ENCODE measurements at places on chromosomes 3 and 15.

DNA sequence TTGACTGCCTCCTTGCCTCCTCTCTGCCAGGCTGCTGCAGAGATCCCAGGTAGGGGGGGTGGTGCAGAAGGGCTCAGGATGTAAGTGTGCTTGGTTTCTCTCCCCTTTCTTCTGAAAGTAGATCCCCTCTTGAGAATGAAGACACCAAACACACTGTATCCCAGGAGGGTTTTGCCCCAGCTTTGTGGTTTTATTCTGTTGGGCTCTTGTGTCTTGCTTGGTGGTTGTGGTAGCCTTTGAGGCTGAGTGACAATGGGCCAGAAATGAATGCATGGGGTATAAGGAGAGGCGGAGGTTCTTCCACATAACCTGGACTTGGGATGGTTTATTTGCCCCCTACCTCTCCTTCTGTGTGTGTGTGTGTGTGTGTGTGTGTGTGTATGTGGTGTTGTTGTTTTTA is 5.7 kb downstream of the PDIA5 start:
- H3K4me3 ChIP-seq, result no peak overlapping the region
- no peak overlapping the region for H3K27ac ChIP-seq
- H3K27me3 ChIP-seq, result no peaks in the 10 kb centered on the region
- peaks cover 5% of the 10 kb centered on the region for H3K4me1 ChIP-seq

DNA sequence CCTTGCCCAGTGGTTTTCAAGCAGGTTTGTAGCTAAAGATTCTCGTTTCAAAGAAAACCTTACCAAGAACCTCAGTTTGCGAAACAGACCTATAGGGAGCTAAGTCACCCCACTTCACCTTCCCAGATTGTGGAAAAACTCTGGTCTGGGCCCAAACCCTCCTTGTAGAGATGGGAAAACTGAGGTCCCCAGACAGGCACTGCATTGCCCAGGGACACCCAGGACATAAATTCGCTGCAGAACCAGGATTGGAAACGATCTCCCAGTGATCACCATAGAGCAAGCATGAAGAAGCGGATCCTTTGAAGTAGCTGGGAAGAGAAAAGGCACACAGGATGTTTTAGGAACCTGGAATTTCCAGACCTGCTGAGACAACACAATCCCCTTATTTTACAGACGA is 85.6 kb upstream of the PIAS1 start:
- H3K4me1 ChIP-seq, result peaks cover 13% of the 10 kb centered on the region
- peak; percentile 23 for DNase-seq
- no peaks in the 10 kb centered on the region for H3K27me3 ChIP-seq
- H3K36me3 ChIP-seq, result no peaks in the 10 kb centered on the region
- H3K4me3 ChIP-seq, result no peak overlapping the region

GRCh38 chr3:165521131-165521871 is 315.9 kb downstream of the BCHE start:
- H3K27me3 ChIP-seq, result no peaks in the 10 kb centered on the region
- no peak for DNase-seq
- no peak overlapping the region for H3K4me3 ChIP-seq
- no peaks in the 10 kb centered on the region for H3K36me3 ChIP-seq
- no peaks in the 10 kb centered on the region for H3K4me1 ChIP-seq

DNA sequence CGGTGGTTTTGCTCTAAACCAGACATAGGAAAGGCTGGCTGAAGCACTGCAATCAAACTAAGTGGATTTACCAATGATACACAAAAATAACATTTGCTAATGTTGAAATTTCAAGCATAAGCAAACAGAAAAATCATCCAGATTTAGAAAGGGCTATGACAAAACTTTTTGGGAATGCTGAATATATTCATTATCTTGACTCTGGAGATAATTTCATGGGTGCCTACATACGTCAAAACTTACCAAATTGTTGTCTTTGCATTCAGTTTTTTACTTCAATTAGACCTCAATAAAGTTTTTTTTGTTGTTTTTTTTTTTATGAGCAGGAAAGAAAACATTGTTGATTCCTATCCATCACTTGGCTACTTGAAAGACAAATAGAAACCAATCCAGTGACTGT is 140.8 kb downstream of the NR2E3 start:
- no peaks in the 10 kb centered on the region for H3K4me1 ChIP-seq
- DNase-seq, result no peak
- no peak overlapping the region for H3K4me3 ChIP-seq
- H3K27ac ChIP-seq, result no peak overlapping the region
- H3K36me3 ChIP-seq, result no peaks in the 10 kb centered on the region

- H3K4me1 ChIP-seq, result peaks cover 1% of the 10 kb centered on the region
- H3K36me3 ChIP-seq, result no peaks in the 10 kb centered on the region
- H3K27ac ChIP-seq, result no peak overlapping the region
- DNase-seq, result no peak
- no peaks in the 10 kb centered on the region for H3K27me3 ChIP-seq
- no peak overlapping the region for H3K4me3 ChIP-seq
These were observed 9.6 kb upstream of the CTDSPL start for GRCh38 chr3:37852097-37852496.

GRCh38 chr3:33438881-33439545 is 1.2 kb downstream of the UBP1 start:
- H3K27ac ChIP-seq, result peak overlapping the region; percentile 100
- no peaks in the 10 kb centered on the region for H3K27me3 ChIP-seq
- peak overlapping the region; percentile 70 for H3K4me3 ChIP-seq
- H3K36me3 ChIP-seq, result no peaks in the 10 kb centered on the region
- DNase-seq, result no peak

GRCh38 chr15:59137566-59137965 is 32.6 kb downstream of the CCNB2 start:
- no peaks in the 10 kb centered on the region for H3K4me1 ChIP-seq
- H3K27me3 ChIP-seq, result no peaks in the 10 kb centered on the region
- no peak overlapping the region for H3K27ac ChIP-seq

DNA sequence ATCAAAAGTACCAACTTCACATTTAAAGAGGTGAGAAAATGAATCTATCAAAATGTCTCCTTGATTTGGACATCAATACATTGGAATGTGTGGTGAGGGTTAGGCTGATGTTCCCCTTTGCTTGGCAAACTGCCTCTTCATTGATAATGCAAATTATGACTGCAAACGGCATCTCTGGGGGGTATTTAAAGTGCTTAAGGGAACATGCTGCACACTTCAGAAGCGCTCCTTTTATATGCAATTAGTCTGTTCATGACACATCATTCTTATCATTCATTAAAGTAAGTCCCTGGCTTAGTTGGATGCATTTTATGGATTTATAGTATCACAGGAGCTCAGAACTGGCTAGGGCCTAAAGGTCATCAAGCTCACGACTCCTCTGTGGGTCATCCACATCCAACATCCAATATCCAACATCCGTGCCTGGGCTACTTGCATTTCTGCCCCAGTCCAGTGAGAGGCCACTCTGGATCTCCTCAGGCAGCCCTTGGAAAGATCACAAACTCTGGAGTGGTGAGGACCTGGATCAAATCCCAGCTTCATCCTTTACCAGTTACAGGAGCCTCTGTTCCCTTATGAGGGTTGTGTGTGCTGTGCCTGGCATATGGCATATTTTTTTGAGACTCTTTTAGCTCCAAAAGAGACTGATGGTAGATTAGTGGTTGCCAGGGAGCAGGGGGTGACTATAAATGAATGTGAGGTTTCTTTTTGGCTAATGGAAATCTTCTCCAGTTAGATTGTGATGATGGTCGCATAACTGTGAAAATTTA is 136.8 kb upstream of the FOXB1 start:
- H3K27ac ChIP-seq, result no peak overlapping the region
- no peaks in the 10 kb centered on the region for H3K27me3 ChIP-seq
- DNase-seq, result no peak
- no peaks in the 10 kb centered on the region for H3K36me3 ChIP-seq
- no peaks in the 10 kb centered on the region for H3K4me1 ChIP-seq

GRCh38 chr3:142226474-142226873 is 1.1 kb upstream of the GK5 start:
- H3K27ac ChIP-seq, result no peak overlapping the region
- no peaks in the 10 kb centered on the region for H3K36me3 ChIP-seq
- H3K4me1 ChIP-seq, result no peaks in the 10 kb centered on the region

DNA sequence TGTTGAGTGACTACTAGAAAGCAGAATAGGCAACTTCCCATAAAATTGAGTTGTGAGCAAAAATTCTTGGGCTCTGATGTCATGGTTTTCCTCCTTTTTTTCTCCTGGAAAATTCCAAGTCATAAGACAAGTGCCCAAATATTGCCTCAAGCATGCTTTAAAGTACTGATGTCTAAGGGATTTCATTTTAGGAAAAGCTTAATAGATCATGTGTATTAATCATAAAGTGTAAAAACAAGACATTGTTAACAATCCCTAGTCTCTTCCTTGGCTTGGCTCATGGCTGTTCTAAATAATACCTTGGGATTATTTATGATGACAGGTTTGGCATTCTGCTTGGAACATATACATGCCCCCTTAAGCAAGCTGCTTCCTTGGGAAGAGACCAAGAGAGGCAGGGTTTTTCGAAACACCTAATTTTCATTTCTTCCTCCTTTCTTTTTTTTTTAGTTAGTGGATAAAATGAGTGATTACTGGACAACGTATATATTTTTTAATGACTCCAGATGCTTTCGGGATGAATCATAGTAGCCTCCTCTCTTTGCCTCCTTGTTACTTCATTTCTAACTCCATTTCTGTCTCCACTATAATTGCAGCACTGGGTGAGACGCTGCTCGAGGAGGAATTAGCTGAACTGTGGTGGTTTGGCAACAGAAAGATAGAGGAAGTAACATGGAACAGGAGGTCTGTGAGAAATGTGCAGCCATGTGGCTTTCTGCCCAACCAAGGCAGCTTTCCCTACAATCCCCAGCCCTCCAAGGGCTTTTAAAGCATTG is 104.9 kb downstream of the TPRG1 start:
- no peak overlapping the region for H3K4me3 ChIP-seq
- no peak for DNase-seq
- H3K27ac ChIP-seq, result no peak overlapping the region
- H3K4me1 ChIP-seq, result no peaks in the 10 kb centered on the region

DNA sequence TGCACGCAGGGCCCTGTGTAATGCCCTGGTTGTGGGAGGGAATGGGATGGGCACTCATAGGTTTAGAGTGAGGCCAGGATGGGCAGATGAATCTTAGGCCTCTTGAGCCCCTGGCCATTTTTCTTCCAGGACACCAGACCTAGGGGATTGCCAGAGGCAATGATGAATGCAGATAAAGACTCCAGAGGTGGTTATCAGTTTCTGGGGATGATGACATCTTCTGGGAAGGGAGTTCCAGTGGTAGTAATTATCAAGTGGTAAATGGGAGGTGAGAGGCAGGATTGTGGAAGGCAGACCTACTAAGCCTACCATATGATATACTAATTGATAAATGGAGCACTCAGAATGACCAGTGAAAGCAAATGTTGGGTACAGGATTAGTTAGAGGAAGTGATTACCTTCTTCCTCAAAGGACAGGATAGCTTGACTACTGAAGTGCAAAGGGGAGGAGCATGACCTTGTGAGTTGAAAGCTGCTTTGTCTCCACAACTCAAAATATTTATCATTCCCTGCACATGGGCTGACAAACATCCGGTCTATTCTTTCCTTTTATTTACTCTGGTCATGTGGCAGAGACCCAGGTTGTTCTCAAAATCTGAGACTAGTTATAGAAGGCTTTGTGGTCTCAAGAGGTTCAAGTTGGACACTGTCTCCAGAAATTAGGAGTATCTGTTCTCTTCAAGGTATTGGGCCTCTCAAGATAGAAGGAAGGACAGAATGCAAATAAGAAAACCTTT is 10.2 kb upstream of the MAPK6 start:
- no peak overlapping the region for H3K4me3 ChIP-seq
- no peak overlapping the region for H3K27ac ChIP-seq
- H3K4me1 ChIP-seq, result peaks cover 5% of the 10 kb centered on the region

DNA sequence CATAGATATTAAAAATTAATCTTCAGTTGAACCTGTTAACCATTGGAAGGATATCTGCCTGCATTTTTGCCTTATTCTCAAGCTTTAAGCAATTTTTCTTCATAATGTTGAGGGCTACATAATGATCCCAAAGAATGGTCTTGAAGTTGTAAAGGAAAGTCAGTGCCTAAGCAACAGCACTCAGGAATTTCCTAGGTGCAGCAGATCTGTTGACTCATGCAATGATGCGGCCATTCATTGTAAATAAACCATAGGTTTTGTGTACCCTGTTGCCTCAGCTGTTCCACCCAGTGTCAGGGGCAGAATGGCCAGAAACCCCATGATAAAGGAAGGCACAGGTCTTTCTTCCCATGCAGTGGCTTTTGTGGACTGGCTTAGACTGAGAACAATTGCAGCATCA is 78.4 kb upstream of the TRIM42 start:
- no peak overlapping the region for H3K4me3 ChIP-seq
- no peaks in the 10 kb centered on the region for H3K4me1 ChIP-seq
- no peak for DNase-seq

DNA sequence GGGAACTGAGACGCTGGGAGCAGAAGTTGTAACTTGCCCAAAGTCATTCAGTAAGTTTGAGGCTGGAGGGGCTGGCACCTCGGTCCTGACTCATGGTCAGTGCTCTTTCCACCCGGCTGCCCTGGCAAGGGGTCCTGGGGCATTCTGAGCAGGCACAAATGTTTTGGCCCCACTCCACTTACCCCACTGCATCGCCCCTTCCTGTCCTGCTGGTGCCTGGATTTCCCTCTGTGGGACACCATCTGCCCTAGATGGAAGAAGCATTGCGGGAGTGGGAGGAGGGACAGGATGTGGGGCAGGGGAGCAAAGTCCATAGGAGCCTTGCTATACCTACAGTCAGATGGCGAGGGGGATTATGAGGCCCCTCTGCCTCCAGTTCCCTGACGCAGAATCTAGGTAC is 4.5 kb downstream of the CORO2B start:
- DNase-seq, result no peak
- H3K27ac ChIP-seq, result no peak overlapping the region
- H3K27me3 ChIP-seq, result no peaks in the 10 kb centered on the region
- H3K36me3 ChIP-seq, result no peaks in the 10 kb centered on the region

DNA sequence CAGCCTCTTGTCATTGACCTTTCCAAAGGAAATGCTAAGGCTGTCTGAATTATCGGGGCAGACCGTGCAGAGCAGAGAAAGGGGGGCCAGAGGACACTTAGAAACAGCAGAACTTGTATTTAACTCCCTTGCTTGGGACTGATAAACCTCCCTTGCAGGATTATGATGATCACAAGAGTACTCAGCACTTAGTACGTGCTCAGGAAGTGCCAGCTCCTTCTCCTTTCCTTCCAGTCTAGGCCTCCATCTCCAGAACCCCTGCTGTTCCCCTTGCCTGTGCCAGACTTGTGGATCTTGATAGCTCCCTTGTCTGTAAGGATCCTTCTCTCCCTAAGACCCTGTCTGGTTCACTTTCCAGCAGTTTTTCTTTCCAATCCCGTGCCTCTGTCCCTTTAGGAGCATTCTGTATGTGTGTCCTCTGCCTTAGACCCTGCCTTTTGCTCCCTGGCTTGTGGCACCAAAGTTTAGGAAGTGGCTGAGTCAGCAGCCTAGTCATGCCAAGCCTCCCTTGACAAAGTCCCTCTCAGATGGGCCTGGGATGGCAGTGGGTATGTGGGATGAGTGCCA is 747 bp downstream of the SORD start:
- H3K4me1 ChIP-seq, result peaks cover 10% of the 10 kb centered on the region
- H3K27ac ChIP-seq, result no peak overlapping the region
- peak; percentile 1 for DNase-seq
- H3K4me3 ChIP-seq, result peak overlapping the region; percentile 98
- H3K36me3 ChIP-seq, result peaks cover 13% of the 10 kb centered on the region

- H3K27me3 ChIP-seq, result no peaks in the 10 kb centered on the region
- H3K27ac ChIP-seq, result no peak overlapping the region
- H3K4me3 ChIP-seq, result no peak overlapping the region
- no peak for DNase-seq
These were observed 8.3 kb downstream of the CPA3 start for GRCh38 chr3:148873270-148873927.

Measured in neuronal stem cell (in vitro differentiated cells).